ENCODE measurements at places on chromosomes 4 and X. TPM values are rescaled to one million over a fixed set of nuclear protein-coding genes. Genes with fewer than 3 reads are reported as not detected.

DNA sequence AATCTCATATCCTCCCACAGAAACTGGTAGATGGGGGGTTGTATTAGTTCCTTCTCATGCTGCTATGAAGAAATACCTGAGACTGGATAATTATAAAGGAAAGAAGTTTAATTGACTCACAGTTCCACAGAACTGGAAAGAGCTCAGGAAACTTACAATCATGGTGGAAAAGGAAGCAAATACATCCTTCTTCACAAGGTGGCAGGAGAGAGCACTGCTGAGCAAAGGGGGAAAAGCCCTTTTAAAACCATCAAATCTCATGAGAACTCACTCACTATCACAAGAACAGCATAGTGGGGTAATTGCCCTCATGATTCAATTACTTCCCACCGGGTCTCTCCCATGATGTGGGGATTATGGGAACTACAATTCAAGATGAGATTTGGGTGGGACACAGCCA is 250.5 kb upstream of the GPRIN3 start:
- no peak overlapping the region for H3K4me3 ChIP-seq
- H3K27me3 ChIP-seq = no peaks in the 10 kb centered on the region
- DNase-seq = peak; percentile 28
- H3K27ac ChIP-seq = no peak overlapping the region
- H3K36me3 ChIP-seq = no peaks in the 10 kb centered on the region

Gene GPRASP1
- total RNA-seq = 3.7 TPM

- no peak overlapping the region for H3K27ac ChIP-seq
- no peaks in the 10 kb centered on the region for H3K36me3 ChIP-seq
- no peak overlapping the region for H3K4me3 ChIP-seq
- peaks cover 44% of the 10 kb centered on the region for H3K27me3 ChIP-seq
- DNase-seq = peak; percentile 90
Observed at GRCh38 chr4:126778348-126778747, 854.4 kb upstream of the INTU start.

Gene PGAM4
- 0.57 TPM for total RNA-seq

Gene PPEF1
- 1.2 TPM for total RNA-seq

DNA sequence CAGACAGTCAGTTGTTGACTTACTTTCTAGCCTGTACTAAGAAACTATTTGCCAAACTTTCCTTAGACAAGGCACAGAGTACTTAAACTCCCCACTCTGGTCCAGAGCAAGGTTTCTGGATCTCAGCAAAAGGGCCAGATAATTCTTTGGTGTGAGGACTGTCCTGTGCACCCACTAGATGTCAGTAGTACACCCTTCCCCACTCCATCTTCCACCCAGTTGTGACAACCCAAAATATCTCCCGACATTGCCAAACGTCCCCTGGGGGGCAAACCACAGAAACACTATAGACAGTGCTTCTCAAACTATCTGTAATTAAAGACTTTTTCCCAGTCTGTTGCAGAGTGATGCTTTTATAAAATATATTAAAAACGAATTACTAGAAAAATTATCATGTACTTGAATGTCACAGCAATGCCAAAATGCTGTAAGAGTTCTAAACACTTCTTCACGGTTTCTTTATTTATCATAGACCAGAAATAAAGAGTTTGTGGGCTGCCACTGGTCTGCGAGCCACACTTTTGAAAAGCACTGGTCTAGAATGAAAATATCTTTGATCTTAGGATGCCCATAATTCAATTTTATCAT is 203.5 kb downstream of the PRDM5 start:
- no peak overlapping the region for H3K4me3 ChIP-seq
- no peaks in the 10 kb centered on the region for H3K36me3 ChIP-seq
- no peaks in the 10 kb centered on the region for H3K27me3 ChIP-seq
- peak; percentile 62 for DNase-seq

GRCh38 chrX:150150076-150150779 is 211.9 kb upstream of the EOLA2 start:
- H3K4me1 ChIP-seq = no peaks in the 10 kb centered on the region
- no peaks in the 10 kb centered on the region for H3K36me3 ChIP-seq
- H3K27me3 ChIP-seq = no peaks in the 10 kb centered on the region

- H3K36me3 ChIP-seq = no peaks in the 10 kb centered on the region
- H3K4me1 ChIP-seq = no peaks in the 10 kb centered on the region
- no peak overlapping the region for H3K4me3 ChIP-seq
- peaks cover 33% of the 10 kb centered on the region for H3K27me3 ChIP-seq
Observed at GRCh38 chr4:108512615-108513505, 107.5 kb upstream of the RPL34 start.

Gene SPARCL1
- total RNA-seq = 1.1 TPM

All from A673 (cell line).